A172 (cell line): ENCODE measurements at places on chromosomes 4 and X. TPM values are rescaled to one million over a fixed set of nuclear protein-coding genes. Genes with fewer than 3 reads are reported as not detected.

The GAGE12E gene
- not detected in 2 replicates for total RNA-seq

The VCX2 gene
- not detected in 2 replicates for total RNA-seq

The PWWP3B gene
- total RNA-seq, result not detected in 2 replicates

The ARMCX5 gene
- total RNA-seq, result 5.9 and 10.8 TPM in 2 replicates

The CDX4 gene
- not detected in 2 replicates for total RNA-seq

The CTAG1A gene
- not detected in 2 replicates for total RNA-seq

The GAB1 gene
- 6.0 and 13.1 TPM in 2 replicates for total RNA-seq

The CPLX1 gene
- 0.19 and 0.64 TPM in 2 replicates for total RNA-seq

The KCTD8 gene
- total RNA-seq, result not detected in 2 replicates

DNA sequence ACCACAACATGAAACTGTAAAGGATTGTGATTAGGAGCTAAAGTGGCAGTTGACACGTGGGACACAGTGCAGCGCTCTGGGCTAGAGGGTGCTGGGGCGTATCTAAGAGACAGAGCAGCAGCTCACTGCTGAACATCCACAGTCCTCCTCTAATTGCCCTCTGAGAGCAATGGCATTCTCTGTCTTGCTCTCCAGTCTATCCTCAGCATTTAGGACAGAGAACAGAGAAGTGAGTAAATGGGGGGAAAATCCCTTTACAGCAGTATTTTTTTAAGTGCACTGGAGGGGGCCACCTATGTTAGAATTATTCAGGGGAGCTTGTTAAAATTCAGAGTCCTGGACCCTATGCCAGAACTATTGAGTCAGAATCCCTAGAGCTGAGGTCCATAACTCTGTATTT, 4.2 kb upstream of the TMEM154 start:
- DNase-seq, result no peak

DNA sequence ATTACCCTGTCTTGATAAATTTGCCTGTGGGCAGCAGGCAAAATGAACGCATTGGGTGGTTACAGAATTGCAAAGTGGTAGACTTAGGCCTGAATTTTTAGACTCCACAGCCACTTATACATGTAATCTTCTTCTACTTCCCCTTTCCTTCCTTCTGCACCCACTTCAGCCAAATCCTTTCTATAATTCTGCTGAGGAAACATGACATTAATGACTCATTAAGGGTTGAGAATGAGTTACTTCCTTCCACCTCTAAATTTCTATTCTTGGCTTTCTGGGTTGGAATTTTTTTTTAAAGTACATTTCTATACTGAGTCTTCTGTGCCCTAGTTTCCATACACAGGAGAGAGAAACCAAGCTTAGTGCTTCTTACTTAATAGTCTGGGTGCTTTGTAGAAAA, 10.1 kb downstream of the PAPSS1 start:
- no peak for DNase-seq

GRCh38 chr4:70538869-70539268, 20.5 kb downstream of the AMTN start:
- DNase-seq, result no peak

GRCh38 chr4:15990570-15991285, 27.8 kb upstream of the FGFBP2 start:
- DNase-seq, result no peak

- peak; percentile 23 for DNase-seq
Observed at GRCh38 chr4:20474119-20474518, 222.4 kb downstream of the SLIT2 start.

DNA sequence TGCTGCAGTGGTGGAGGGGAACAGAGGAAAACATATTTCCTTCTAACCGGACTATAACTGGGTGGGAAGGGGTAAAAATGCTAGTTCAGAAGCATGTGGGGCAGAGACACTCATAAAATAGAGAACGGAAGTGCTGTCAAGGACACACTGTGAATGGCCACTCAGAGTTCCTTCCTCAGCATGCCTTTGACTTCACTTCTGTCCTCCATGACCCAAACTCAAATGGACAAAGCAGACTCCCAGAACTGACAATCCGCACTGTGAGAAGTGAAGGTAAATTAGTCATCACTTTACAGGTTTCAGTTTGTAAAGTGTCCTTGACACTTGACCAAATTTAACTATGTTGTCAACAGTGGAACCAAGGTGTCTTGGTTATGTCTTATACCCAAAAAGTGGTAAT, 30.2 kb upstream of the ELF2 start:
- no peak for DNase-seq

GRCh38 chrX:24110069-24110468, 39.5 kb upstream of the ZFX start:
- DNase-seq, result no peak

GRCh38 chr4:78542373-78542772, 9.2 kb upstream of the ANXA3 start:
- no peak for DNase-seq

DNA sequence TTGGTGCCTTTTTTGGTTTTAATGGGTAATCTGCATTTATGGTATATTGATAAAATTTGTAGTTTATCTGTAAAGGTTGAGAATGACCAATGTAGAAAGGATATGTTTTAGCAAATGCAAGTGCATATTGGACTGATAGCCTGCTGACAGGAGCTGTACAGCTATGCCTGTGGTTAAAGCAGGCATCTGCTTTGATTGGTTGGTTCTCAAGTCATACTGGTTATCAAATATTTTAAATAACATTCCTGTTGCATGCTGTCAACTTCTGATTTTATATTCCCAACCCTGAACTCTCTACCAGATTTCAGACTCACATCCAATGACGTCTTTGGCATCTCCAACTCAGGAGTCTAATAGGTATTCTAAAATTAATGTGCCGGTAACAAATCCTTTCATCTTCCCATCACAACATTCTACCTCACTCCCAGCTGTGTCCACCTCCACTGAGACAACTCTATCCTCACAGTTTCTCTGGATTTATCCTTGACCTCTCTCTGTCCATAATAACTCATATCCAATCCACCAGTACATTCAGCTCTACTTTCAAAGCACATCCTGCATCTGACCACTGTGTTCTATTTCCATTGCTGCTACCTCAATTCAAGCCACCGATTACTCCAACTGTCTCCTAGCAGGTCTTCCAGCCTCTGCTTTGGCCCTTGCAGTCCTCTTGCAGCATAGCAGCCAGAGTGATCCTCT, 125.7 kb downstream of the CAMK2D start:
- DNase-seq, result peak; percentile 67

- peak; percentile 9 for DNase-seq
Observed at GRCh38 chr4:74855879-74856278, 61.6 kb upstream of the BTC start.

GRCh38 chr4:1002631-1003251, 8.7 kb upstream of the FGFRL1 start:
- no peak for DNase-seq

GRCh38 chr4:116702949-116703348, 382.4 kb downstream of the TRAM1L1 start:
- DNase-seq, result peak; percentile 6

GRCh38 chrX:81255876-81256275, 54.0 kb downstream of the SH3BGRL start:
- DNase-seq, result no peak

GRCh38 chrX:63920875-63921274, 135.9 kb upstream of the ARHGEF9 start:
- DNase-seq, result no peak

- DNase-seq, result no peak
Observed at GRCh38 chr4:184252136-184253071, 34.7 kb upstream of the ENPP6 start.

GRCh38 chrX:54238588-54238987, 55.5 kb upstream of the FAM120C start:
- no peak for DNase-seq

- no peak for DNase-seq
Observed at GRCh38 chrX:49066690-49067089, 7.1 kb downstream of the PRAF2 start.

DNA sequence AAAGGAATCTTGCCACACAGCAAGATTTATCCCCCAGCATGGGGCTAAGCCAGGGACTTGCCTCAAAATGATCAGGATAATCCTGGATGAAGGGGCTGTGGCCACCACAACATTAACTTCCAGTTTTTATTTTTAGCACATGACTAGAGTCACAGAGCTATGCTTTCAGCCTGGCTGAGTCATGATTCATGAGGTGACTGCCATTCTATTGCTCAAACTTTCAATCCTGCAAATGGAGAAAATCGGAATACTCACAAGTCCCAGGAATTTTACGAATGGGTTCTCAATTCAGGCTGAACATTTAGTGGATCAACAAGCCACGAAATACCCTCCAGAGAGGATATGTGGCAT, 70.7 kb upstream of the HPGD start:
- DNase-seq, result peak; percentile 63
